Lung (tissue), 17 donors: ENCODE measurements at places on chromosomes 12 and 14. TPM values are rescaled to one million over a fixed set of nuclear protein-coding genes. Genes with fewer than 3 reads are reported as not detected.

The CCDC184 gene
- 3.0 TPM for total RNA-seq

The KITLG gene
- 142 TPM for total RNA-seq

The TMEM121 gene
- 5.4 TPM for total RNA-seq

The OR6C1 gene
- total RNA-seq, result not detected

The TMEM119 gene
- total RNA-seq, result 31.9 TPM

The RNASE3 gene
- total RNA-seq, result not detected

The NCOR2 gene
- 361 TPM for total RNA-seq

The ESPL1 gene
- 2.0 TPM for total RNA-seq

The SOX5 gene
- total RNA-seq, result 71.4 TPM

The TAS2R31 gene
- 20.1 TPM for total RNA-seq

- H3K36me3 ChIP-seq, result peaks cover 2% of the 10 kb centered on the region
- peak; percentile 44 for DNase-seq
- H3K4me3 ChIP-seq, result no peak overlapping the region
- H3K4me1 ChIP-seq, result peaks cover 8% of the 10 kb centered on the region
- no peaks in the 10 kb centered on the region for H3K27me3 ChIP-seq
Observed at GRCh38 chr12:119692410-119692809, 24.5 kb downstream of the PRKAB1 start.

GRCh38 chr12:8628731-8629130 lies 16.1 kb upstream of the AICDA start:
- no peaks in the 10 kb centered on the region for H3K27me3 ChIP-seq
- no peaks in the 10 kb centered on the region for H3K4me1 ChIP-seq
- H3K27ac ChIP-seq, result no peak overlapping the region
- no peaks in the 10 kb centered on the region for H3K36me3 ChIP-seq
- no peak overlapping the region for H3K4me3 ChIP-seq

GRCh38 chr14:35938770-35939169 lies 112.6 kb downstream of the BRMS1L start:
- no peaks in the 10 kb centered on the region for H3K27me3 ChIP-seq
- peaks cover 7% of the 10 kb centered on the region for H3K4me1 ChIP-seq
- H3K4me3 ChIP-seq, result no peak overlapping the region
- H3K27ac ChIP-seq, result no peak overlapping the region
- no peak for DNase-seq

- H3K27ac ChIP-seq, result no peak overlapping the region
Observed at GRCh38 chr14:60353420-60353819, 104.4 kb downstream of the PPM1A start.

DNA sequence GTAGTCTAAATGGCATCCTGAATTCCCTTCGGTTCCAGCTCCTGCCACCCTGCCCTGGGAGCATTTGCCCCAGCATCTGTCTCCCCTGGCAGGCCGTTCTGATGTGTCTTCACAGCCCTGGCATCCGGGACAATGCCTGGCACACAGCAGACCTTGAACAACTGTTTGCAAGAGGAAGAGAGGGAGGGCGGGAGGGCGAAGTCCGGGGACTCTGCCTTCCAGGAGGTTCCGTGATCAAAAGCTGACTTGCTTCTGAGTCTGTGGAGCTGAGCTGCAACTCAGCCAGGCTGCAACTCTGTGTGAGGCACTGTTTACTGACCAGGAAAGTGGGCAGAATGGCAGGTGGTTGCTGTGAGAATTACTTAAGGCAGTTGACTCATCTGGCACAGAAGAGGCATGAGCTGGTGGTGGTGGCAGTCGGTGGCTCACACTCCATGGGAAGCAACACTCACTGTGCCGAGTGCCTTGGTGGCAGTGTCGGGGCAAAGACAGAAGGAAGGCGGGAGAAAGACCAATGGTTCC lies 61.1 kb upstream of the DLK1 start:
- no peaks in the 10 kb centered on the region for H3K36me3 ChIP-seq
- H3K27me3 ChIP-seq, result no peaks in the 10 kb centered on the region
- no peaks in the 10 kb centered on the region for H3K4me1 ChIP-seq
- no peak for DNase-seq
- no peak overlapping the region for H3K27ac ChIP-seq

DNA sequence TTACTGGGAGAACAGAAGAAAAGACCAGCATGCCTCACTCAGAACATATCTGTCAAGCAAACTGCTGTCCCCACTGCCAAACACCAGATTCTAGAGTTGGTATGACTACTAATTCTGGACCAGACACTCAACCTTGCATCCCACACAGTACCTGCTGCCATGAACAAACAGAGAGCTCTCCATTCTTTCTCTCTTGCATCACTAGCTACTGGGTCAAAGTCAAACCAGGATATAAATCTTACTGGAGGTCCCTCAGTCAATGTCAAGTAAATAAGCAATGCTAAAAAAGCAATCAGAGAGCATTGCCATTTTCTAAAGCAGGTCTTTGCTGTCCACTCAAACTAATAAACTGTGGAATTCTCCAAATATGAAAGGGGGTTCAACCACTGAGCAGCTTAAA lies 452.4 kb upstream of the SEL1L start:
- no peaks in the 10 kb centered on the region for H3K36me3 ChIP-seq
- H3K4me3 ChIP-seq, result no peak overlapping the region
- DNase-seq, result no peak
- H3K27ac ChIP-seq, result no peak overlapping the region
- H3K4me1 ChIP-seq, result no peaks in the 10 kb centered on the region
- no peaks in the 10 kb centered on the region for H3K27me3 ChIP-seq

- no peak for DNase-seq
- no peak overlapping the region for H3K4me3 ChIP-seq
- no peaks in the 10 kb centered on the region for H3K36me3 ChIP-seq
- no peak overlapping the region for H3K27ac ChIP-seq
Observed at GRCh38 chr12:52690351-52691075, 10.3 kb upstream of the KRT1 start.

DNA sequence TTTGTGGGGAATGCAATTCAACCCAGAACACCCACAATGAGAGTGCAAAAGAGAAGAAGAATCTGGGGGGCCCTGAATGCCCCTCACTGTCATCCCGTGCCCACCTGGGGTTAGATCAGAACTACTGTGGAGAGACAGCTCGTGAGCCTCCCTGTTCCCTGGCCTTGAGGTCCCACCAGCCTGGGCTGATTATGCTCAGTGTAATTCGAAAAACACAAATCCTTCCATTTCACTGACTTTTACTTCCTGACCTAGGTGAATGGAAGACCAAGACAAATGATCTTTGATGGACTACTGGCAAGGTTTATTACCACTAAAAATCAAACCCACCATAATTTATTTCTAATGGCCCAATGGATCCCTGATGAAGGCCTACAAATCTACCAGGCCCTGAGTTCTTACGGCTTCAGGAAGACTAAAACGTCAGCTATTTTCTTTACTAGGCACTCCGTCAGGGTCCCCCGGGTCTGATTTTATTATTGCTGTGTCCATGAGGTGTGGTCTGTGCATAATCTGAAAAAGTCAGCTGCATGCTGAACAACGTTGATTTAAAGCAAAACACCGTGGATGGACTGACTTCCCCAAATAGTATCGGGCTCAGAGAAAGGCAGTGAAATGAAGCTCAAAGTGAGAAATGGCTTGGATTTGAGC lies 44.9 kb upstream of the RMST start:
- no peak overlapping the region for H3K4me3 ChIP-seq
- no peaks in the 10 kb centered on the region for H3K27me3 ChIP-seq
- no peaks in the 10 kb centered on the region for H3K4me1 ChIP-seq
- H3K36me3 ChIP-seq, result no peaks in the 10 kb centered on the region

DNA sequence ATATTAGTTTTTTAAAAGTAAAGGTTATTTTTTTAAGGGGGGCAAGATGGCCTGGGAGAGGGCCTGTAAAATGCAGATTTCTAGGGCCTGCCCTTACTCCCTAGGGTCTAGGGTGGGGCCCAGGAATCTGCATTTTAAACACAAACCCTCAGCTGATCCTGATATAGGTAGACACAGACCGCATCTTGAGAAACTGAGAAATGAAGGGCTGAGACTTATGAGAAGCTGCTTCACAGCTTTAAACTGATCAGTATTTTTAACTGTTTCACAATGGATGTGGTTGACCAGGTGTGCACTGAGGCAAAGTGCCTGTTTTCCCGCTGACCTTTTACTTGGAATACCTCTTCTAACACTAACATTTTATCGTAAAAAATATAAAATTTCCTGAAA lies 84.0 kb downstream of the CCDC88C start:
- H3K4me1 ChIP-seq, result peaks cover 3% of the 10 kb centered on the region
- H3K27ac ChIP-seq, result no peak overlapping the region
- H3K36me3 ChIP-seq, result no peaks in the 10 kb centered on the region
- no peak overlapping the region for H3K4me3 ChIP-seq
- H3K27me3 ChIP-seq, result peaks cover 4% of the 10 kb centered on the region

GRCh38 chr14:85416771-85417170 lies 113.2 kb upstream of the FLRT2 start:
- H3K27me3 ChIP-seq, result no peaks in the 10 kb centered on the region
- H3K36me3 ChIP-seq, result no peaks in the 10 kb centered on the region
- H3K27ac ChIP-seq, result no peak overlapping the region

GRCh38 chr14:81772381-81772780 lies 238.7 kb upstream of the SEL1L start:
- no peaks in the 10 kb centered on the region for H3K36me3 ChIP-seq
- H3K4me3 ChIP-seq, result no peak overlapping the region
- no peak overlapping the region for H3K27ac ChIP-seq
- no peak for DNase-seq
- no peaks in the 10 kb centered on the region for H3K4me1 ChIP-seq

DNA sequence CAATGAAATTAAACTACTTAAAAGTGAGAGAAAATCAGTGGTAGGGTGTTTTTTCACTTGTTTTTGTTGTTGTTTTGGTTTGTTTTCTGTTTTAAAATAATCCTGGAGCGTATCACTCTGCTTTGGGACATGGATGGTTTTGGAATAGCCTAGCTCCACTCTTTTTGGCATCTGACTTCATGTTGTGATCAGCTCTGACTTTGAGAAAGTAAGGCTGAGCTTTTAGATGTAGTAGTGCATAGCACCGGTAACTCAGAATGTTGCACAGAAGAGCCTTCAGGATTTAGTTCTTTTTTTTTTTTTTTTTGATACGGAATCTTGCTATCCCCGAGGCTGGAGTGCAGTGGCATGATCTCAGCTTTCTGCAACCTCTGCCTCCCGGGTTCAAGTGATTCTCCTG lies 8.1 kb downstream of the TRAFD1 start:
- H3K4me3 ChIP-seq, result no peak overlapping the region
- no peak for DNase-seq
- H3K4me1 ChIP-seq, result peaks cover 3% of the 10 kb centered on the region
- peaks cover 22% of the 10 kb centered on the region for H3K36me3 ChIP-seq
- H3K27ac ChIP-seq, result no peak overlapping the region

- no peaks in the 10 kb centered on the region for H3K27me3 ChIP-seq
- H3K27ac ChIP-seq, result no peak overlapping the region
- H3K4me3 ChIP-seq, result no peak overlapping the region
- H3K4me1 ChIP-seq, result peaks cover 3% of the 10 kb centered on the region
- DNase-seq, result no peak
- H3K36me3 ChIP-seq, result no peaks in the 10 kb centered on the region
Observed at GRCh38 chr12:19382111-19382526, 57.2 kb upstream of the AEBP2 start.

DNA sequence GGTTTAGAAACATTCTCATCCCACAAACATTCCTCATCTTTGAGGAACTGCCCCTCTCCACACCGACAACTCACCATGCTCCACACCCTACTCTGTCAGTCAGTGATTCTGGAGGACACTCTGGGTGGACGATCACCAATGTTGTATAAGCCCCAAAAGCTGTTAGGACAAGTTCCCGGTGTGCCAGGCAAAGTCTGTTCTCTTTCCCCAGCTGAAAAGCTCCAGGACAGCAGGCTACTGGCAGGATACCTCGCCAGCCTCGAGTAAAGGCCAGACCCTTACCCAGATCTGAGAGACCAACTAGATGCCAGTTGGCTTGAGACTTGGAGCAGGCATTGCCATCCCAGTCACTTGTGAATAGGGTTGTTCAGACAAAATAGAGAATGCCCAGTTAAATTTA lies 12.0 kb downstream of the KRT5 start:
- H3K4me1 ChIP-seq, result no peaks in the 10 kb centered on the region
- no peak for DNase-seq
- H3K36me3 ChIP-seq, result no peaks in the 10 kb centered on the region
- no peak overlapping the region for H3K27ac ChIP-seq
- no peak overlapping the region for H3K4me3 ChIP-seq
- no peaks in the 10 kb centered on the region for H3K27me3 ChIP-seq

DNA sequence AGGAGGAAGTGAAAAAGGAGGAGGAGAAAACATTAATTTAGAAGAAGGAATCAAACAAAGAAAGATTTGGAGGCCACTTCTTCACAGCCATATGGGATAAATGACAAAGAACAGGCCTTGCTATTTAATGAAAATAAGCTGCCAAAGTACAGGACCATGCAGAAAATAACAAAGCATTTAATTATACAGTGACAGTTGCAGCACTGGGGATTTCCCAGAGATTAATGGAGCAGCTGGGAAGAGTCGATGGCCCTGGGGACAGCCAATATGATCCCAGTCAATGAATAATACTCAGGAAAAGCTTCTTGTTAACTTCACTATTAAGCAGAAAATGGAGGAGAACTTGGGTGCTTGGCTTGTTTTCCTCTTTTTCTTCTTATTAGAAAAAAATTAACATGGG lies 34.6 kb downstream of the RERG start:
- H3K4me3 ChIP-seq, result no peak overlapping the region
- DNase-seq, result no peak
- H3K4me1 ChIP-seq, result peaks cover 1% of the 10 kb centered on the region
- no peak overlapping the region for H3K27ac ChIP-seq

GRCh38 chr12:28242496-28243309 lies 52.4 kb downstream of the CCDC91 start:
- no peaks in the 10 kb centered on the region for H3K4me1 ChIP-seq
- no peak overlapping the region for H3K4me3 ChIP-seq
- no peak overlapping the region for H3K27ac ChIP-seq
- no peaks in the 10 kb centered on the region for H3K36me3 ChIP-seq
- no peaks in the 10 kb centered on the region for H3K27me3 ChIP-seq

- H3K4me1 ChIP-seq, result peaks cover 19% of the 10 kb centered on the region
- peaks cover 3% of the 10 kb centered on the region for H3K36me3 ChIP-seq
- peak overlapping the region; percentile 77 for H3K27ac ChIP-seq
- H3K27me3 ChIP-seq, result no peaks in the 10 kb centered on the region
- peak overlapping the region; percentile 32 for H3K4me3 ChIP-seq
- no peak for DNase-seq
Observed at GRCh38 chr12:51216642-51217041, 1.2 kb downstream of the POU6F1 start.

GRCh38 chr14:76956316-76957090 lies 72.0 kb downstream of the IRF2BPL start:
- H3K36me3 ChIP-seq, result no peaks in the 10 kb centered on the region
- peak; percentile 97 for DNase-seq
- H3K27me3 ChIP-seq, result no peaks in the 10 kb centered on the region
- peak overlapping the region; percentile 6 for H3K4me3 ChIP-seq
